Thymus (tissue), 14 donors: ENCODE measurements at places on chromosomes 12 and 14. TPM values are rescaled to one million over a fixed set of nuclear protein-coding genes. Genes with fewer than 3 reads are reported as not detected.

The FBRSL1 gene
- total RNA-seq = 5.9 TPM

DNA sequence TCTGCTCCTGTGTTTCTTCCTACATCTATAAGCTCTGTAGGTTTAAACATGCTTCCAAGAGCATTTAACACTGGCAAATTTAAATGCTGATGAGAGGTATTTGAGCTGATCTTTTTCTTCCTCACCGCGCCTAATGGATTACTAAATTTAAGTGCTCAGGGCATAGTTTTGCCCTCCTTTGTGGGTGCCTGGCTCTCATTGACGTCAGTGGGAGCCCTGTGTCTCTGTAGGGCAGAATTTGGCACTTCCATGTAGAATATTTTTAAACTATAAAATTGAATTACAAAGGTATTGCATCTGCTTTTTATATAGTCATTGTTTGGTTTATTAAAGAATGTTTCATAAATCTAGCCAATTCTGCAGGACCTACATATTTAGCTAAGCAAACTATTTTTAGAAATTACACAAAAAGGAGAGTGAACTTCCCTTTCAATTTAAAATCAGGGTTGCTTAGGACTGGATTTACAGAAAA lies 444.8 kb downstream of the AEBP2 start:
- no peaks in the 10 kb centered on the region for H3K4me1 ChIP-seq
- H3K27ac ChIP-seq = no peak overlapping the region
- H3K4me3 ChIP-seq = no peak overlapping the region
- DNase-seq = no peak

The ANG gene
- total RNA-seq = 0.99 TPM

GRCh38 chr14:71011479-71011878 lies 104.2 kb downstream of the PCNX1 start:
- H3K27ac ChIP-seq = no peak overlapping the region
- no peaks in the 10 kb centered on the region for H3K36me3 ChIP-seq
- DNase-seq = no peak
- H3K4me1 ChIP-seq = no peaks in the 10 kb centered on the region

GRCh38 chr12:84732828-84733340 lies 179.7 kb downstream of the SLC6A15 start:
- H3K27ac ChIP-seq = no peak overlapping the region
- H3K4me3 ChIP-seq = no peak overlapping the region
- no peaks in the 10 kb centered on the region for H3K27me3 ChIP-seq
- no peaks in the 10 kb centered on the region for H3K4me1 ChIP-seq
- no peak for DNase-seq

- peaks cover 22% of the 10 kb centered on the region for H3K27me3 ChIP-seq
- no peak for DNase-seq
- no peaks in the 10 kb centered on the region for H3K4me1 ChIP-seq
Measured at GRCh38 chr14:73231981-73232851, 5.1 kb upstream of the PAPLN start.

DNA sequence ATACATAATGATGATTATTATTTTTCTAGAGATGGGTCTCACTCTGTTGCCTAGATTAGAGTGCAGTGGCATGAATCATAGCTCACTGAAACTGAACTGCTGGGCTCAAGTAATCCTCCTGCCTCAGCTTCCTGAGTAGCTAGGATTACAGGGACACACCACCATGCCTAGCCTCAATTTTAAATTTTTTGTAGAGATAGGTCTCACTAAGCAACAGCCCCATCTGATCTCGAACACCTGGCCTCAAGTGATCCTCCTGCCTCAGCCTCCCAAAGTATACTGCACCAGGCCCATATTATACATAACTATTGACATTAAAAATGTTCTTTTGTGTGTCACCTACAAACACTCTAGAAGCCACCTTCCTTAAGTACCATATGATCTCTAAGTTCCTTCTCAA lies 3.4 kb downstream of the TXNRD1 start:
- H3K4me1 ChIP-seq = peaks cover 11% of the 10 kb centered on the region
- no peaks in the 10 kb centered on the region for H3K27me3 ChIP-seq
- no peak overlapping the region for H3K27ac ChIP-seq
- DNase-seq = no peak

- H3K36me3 ChIP-seq = peaks cover 3% of the 10 kb centered on the region
- H3K27me3 ChIP-seq = no peaks in the 10 kb centered on the region
- no peak for DNase-seq
- no peak overlapping the region for H3K4me3 ChIP-seq
Measured at GRCh38 chr12:111798182-111798581, 31.4 kb downstream of the ALDH2 start.

- H3K27me3 ChIP-seq = no peaks in the 10 kb centered on the region
- no peak for DNase-seq
- no peaks in the 10 kb centered on the region for H3K36me3 ChIP-seq
- H3K27ac ChIP-seq = no peak overlapping the region
- no peaks in the 10 kb centered on the region for H3K4me1 ChIP-seq
Measured at GRCh38 chr12:84727961-84728360, 184.6 kb downstream of the SLC6A15 start.

DNA sequence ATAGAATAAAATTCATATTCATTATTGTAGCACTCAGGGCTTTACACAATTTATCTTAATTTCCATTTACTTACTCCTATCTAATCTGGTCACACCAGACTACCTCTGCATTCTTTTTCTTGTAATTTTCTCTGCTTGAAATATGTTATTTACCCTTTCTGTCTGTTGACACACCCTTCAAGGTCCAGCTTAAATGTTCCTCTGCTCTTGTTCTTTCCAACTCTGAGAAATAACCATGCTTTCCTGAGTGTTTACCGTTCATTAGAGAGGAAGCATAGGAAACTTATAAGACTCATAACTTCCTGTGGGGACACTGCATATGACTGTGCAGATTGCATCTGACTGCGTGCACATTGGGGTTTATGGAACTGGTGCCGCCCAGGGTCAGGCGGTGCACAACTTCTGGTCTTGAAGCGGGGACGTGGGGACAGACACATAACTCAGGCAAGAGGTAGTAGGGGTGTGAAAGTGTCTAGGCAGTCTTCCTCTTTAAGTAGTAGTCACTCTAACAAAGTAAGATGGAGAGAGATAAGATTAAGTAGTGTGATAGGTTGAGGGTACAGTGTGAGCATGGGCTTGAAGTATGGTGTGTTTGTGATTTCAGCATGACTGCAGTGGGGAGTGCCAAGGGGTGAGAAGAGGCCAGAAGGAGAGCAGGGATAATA lies 42.6 kb upstream of the FOXJ2 start:
- peak; percentile 71 for DNase-seq
- H3K27me3 ChIP-seq = no peaks in the 10 kb centered on the region
- no peaks in the 10 kb centered on the region for H3K36me3 ChIP-seq

The RDH16 gene
- 0.28 TPM for total RNA-seq

- DNase-seq = no peak
- no peaks in the 10 kb centered on the region for H3K27me3 ChIP-seq
- no peaks in the 10 kb centered on the region for H3K36me3 ChIP-seq
- H3K4me1 ChIP-seq = no peaks in the 10 kb centered on the region
- no peak overlapping the region for H3K4me3 ChIP-seq
Measured at GRCh38 chr12:87836190-87836589, 193.0 kb downstream of the C12orf50 start.
